ENCODE measurements at places on chromosomes 5 and 9.
A peak's percentile ranks its signal among the peaks of the same experiment; 100 is the strongest.

- DNase-seq = no peak
Measured at GRCh38 chr5:90983711-90984124, 399.4 kb downstream of the ARRDC3 start.

- no peak for DNase-seq
Measured at GRCh38 chr9:79040671-79041070, 531.1 kb upstream of the TLE4 start.

DNA sequence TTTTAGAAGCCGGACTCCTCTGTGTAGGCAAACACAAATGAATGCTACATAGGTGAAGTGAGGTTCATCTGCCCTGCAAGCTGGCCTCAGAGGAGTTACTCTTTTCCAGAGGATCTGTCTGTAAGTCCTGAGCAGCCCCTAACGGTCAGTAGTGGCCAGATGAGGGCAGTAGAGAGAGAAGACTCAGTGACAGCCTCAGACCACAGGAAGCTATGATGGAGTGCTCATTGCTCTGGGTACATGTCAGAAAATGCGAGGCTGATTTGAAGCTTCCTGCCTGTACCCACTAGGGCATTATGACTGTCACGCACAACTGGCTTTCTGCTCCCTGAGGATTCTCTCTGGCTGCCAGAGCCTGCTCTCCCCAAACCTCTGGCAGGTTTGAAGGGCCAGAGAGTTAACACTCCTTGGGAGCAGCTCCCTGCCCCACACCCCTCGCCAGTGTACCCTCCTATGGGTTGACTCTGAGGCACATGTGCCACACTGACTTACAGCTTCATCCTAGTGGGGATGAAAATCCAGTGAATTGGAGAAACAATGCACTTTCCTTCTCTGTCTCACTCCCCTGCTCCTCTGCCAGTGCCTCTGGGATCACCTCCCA is 141.5 kb downstream of the GABRG2 start:
- peak; percentile 28 for DNase-seq

- DNase-seq = no peak
Measured at GRCh38 chr9:17551023-17551422, 27.8 kb upstream of the SH3GL2 start.

GRCh38 chr5:15959370-15960164 is 220.0 kb downstream of the MARCHF11 start:
- no peak for DNase-seq

GRCh38 chr5:125558466-125558865 is 812.0 kb upstream of the ZNF608 start:
- DNase-seq = no peak

GRCh38 chr5:52672459-52672858 is 115.3 kb upstream of the ITGA1 start:
- DNase-seq = no peak

GRCh38 chr9:125889112-125889475 is 141.9 kb downstream of the PBX3 start:
- no peak for DNase-seq

DNA sequence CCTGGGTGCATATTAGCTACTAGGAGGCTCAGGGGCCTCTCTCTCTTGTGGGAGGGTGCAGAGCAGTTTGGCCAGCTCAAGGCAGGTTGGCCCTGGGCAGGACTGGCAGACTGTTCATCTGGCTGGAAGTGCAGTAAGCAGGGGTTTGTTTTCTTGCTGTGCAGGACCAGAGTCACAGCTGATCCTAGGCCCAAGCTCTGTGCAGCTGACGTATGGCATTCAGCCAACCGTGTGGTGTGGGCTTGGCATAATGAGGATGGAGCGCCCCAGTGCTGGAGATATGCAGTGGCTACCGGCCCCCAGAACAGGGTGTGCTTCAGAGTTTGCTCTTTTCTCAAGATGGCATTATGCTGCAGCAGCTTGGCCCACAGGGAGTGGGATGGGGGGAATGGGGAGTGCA is 31.0 kb upstream of the PHF24 start:
- no peak for DNase-seq

DNA sequence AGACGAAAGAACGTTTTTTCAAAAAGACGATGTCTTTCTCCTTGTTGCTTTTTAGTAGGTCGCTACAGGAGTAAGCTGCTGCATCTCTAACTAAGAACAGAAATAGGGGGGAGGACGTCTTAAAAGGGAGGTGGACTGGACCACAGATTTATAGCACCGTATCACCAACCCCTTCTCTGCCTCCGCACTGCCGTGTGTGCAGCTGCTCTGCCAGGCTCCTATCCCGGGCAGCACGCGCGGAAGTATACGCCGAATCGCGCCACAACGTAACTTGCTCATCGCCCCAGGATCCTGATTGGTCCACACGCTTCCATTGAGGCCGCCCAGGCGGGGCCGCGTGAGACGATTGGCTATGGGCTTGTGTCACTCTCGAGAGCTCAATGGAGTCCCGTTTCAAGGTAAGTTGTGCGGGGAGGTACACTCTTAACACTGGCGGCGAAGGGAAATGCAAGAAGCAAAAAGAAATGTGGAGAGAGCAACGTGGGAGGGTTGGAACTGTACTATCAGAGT is at the start of gene ELAVL2:
Gene ELAVL2, minus strand, starts transcription at position 121 of the 510 bp plus-strand sequence. CDS start 64,006 bp downstream, outside the sequence.
- no peak for DNase-seq

GRCh38 chr9:127538849-127539258 is 73.2 kb upstream of the STXBP1 start:
- no peak for DNase-seq

DNA sequence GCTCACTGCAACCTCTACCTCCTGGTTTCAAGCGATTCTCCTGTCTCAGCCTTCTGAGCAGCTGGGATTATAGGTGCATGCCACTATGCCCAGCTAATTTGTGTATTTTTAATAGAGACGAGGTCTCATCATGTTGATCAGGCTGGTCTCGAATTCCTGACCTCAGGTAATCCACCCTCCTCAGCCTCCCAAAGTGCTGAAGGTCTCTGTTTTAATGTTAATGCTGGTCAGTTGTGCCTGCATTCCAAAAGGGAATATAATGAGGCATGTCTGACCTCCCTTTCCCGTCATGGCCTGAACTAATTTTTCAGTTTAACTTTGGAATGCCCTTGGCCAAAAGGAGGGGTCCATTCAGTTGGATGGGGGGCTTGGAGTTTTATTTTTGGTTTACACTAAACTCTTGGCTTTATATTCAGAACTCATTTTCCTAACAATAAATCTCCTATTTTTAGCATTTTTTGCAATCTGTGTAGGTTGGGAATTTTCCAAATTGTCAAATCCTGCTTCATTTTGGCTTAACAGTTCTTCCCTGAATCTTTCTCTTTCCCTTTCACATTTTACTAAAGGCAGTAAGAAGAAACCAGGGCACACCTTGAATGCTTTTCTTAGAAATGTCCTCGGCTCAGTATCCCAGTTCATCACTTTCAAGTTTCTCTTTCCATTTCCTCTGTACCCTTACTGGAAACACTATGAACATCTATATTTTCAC is 1175.5 kb downstream of the MAT2B start:
- no peak for DNase-seq

GRCh38 chr5:5637173-5637572 is 214.7 kb downstream of the ICE1 start:
- no peak for DNase-seq

- DNase-seq = no peak
Measured at GRCh38 chr9:81430727-81431126, 258.6 kb downstream of the TLE1 start.

- DNase-seq = peak; percentile 75
Measured at GRCh38 chr5:93576994-93577853, 3.8 kb downstream of the NR2F1-AS1 start.

- no peak for DNase-seq
Measured at GRCh38 chr5:11443831-11444230, 460.4 kb downstream of the CTNND2 start.

DNA sequence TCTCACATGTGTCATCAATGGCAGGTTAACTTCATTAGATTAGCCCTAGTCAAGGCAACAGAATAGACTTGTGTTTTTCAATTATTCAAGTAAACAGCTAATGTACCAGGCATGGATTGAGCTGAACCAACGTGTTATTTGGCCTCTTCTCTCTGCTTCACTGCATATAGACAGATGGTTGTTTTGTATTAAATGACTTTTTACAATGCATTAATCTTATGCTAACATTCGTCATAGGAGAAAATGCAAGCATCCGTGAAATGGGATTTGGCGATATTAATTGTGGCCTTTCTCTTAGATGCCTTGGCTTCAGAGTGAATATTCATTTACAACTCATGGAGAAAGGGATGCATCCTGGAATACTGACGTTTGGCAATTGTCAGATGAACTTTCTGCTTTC is 208.0 kb downstream of the KCTD16 start:
- no peak for DNase-seq

DNA sequence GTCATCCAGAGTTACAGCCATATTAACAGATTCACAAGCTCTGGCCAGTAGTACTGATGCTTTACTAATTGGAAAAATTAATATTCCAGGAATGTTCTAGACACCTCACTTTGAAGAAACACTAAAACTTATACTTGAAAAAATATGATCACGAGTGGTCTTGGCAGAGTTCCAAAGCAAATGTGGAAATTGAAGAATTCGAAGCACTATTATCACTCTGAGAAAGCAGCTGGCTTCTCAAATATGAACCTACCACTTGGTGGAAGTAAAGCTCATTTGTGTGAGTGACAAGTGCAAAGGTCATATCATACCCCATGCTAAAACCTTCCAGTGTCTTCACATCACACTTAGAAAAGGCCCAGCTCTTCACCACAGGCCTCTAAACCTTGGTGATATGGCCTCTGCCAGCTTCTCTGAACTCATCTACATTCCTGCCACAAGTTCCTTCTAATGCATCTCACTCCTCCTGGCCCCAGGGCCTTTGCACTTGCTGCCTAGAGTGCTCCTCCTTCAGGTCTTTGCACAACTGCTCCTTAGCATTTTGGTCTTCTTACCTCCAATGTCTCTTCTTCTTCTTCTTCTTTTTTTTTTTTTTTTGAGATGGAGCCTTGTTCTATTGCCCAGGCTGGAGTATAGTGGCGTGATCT is 175.7 kb upstream of the SMIM23 start:
- no peak for DNase-seq

GRCh38 chr9:100104314-100104713 is 5.3 kb downstream of the INVS start:
- DNase-seq = no peak

DNA sequence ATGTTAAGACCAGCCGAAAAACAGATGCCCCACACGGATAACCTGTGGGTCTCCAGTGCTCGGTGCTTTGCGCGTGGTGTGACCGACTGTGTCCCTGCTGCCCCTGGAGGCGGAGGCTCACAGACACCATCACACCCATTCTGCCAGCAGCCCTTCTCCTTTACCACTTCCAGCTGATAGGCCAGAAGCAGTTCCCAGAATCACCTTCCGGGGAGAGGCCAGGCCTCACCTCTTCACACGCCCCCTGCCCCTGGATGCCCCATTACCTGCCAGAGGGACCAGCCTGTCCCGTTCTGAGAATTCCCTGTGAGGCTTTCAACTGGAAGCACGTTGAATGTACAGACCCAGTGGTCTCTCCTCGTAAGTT is 21.6 kb upstream of the LRRC14B start:
- DNase-seq = no peak

GRCh38 chr5:175521313-175521833 is 43.0 kb downstream of the SFXN1 start:
- no peak for DNase-seq

DNA sequence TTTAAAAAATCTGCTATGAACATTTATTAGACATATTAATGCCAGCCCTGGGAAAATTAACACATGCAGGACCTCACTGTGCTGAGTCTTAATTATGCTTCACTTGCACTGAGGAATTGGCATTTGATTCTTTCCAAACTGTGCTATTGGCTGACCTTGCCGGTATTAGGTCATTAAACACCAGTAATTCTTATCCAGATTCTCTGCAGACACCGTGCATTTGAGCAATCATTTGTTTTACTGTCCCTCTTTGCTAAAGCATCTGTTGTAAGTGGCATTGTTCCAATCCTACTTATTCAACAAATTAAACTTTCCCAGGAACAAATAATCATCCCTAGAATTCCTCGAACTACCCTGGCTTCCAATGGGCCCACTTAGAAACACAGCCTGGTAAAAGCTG is 145.0 kb downstream of the SLC12A2 start:
- DNase-seq = no peak

DNA sequence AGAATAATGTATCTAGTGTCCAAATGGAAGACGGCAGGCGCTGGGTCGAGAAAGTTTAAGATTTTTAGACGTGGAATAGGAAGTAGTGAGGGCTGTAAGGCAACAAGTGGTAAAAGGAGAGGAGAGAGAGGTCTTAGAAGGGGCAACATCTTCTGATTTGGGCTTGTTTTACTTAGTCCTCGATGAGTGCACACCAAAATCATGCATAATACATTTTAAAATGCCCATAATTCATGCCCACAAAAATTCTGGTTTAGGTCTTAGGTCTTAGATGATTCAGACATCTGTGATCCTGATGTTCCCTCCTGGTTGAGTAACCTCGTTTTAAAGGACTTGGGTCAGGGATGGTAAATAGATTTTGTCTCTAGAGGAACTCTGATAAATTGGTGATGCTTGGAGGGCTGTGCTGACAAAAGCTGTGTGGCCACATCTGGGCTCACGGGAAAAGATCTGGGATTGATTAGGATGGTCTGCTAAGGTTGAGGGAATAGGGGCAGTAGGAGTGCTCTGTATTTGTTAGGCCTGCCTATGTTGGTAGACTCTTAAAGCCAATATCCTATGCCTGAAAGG is 476.3 kb downstream of the CCDC171 start:
- no peak for DNase-seq

GRCh38 chr9:32825203-32825602 is 41.9 kb downstream of the TMEM215 start:
- no peak for DNase-seq

DNA sequence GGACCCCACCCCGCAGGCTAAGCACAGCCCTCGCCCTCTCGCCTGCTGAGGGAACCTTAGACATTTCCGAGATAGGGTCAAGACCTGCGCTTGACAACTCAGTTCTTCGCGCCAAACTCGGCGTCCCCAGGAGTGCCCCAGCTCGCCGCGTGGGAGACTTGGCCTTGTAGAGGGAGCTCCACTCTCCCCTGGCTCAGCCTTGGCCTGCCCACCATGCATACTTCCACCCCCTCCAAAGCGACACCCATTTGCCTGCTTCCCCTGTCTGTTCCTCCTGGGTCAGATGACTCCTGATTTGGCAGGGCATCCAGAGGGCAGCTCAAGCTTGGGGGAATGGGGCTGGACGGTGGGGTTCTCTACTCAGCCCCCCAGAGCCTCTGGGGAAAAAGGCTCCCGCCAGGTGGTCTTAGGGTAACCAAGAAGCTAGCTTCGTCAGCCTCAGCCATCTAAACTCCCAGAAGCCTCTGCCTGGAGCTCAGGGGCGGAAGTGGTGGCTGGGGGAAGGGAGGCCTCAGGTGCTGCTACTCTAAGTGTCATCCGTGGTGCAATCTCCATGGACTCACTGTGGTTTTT is 560 bp downstream of the DOCK2 start:
- DNase-seq = no peak

- no peak for DNase-seq
Measured at GRCh38 chr9:84845956-84846900, 176.7 kb downstream of the NTRK2 start.
